Activated T-cell treated with anti-CD3 and anti-CD28 coated beads for 4 hours (primary cell): ENCODE measurements at places on chromosomes 2 and 18.

- no peak for DNase-seq
Observed at GRCh38 chr2:172962824-172963223, 112.8 kb upstream of the MAP3K20 start.

- no peak for DNase-seq
Observed at GRCh38 chr2:86142436-86143257, 36.6 kb downstream of the PTCD3 start.

- DNase-seq: no peak
Observed at GRCh38 chr2:219299372-219299760, 9.8 kb downstream of the PTPRN start.

DNA sequence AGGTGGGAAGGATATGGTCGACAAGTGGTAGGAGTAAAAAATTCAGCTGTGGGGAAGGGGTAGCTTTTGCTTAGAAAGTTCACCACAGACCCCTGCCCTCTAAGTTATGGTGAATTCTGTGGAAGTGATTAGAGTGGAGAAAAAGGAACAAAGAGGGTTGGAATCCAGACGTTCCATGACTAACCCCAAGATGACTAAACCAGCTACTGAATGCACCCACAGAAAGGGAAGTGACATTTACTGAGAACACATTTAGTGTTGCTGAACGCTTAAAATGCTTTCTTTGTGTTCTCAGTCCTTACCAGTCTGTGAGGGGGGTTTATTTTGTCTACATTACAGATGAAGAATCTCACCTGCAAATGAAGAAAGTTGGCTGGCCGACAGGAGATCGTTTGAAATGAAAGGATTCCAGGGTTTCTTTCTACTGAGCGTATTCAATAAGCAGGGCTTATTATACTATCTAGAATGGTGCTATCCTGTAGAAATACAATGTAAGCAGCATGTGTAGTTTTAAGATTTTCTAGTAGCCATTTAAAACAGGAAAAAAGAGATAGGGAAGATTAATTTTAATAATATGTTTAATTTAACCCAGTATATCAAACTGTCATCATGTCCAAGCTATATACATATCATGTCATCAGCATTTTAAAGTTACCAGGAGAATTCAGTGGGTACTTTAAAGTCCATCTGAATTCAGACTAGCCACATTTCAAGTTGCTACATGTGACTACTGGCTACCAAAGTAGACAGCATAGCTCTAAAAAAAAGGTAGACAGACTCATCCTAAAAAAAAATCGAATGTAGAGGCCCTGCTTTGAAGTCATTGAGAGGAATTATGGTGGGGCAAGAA, 60.1 kb downstream of the LIMS1 start:
- no peak for DNase-seq

DNA sequence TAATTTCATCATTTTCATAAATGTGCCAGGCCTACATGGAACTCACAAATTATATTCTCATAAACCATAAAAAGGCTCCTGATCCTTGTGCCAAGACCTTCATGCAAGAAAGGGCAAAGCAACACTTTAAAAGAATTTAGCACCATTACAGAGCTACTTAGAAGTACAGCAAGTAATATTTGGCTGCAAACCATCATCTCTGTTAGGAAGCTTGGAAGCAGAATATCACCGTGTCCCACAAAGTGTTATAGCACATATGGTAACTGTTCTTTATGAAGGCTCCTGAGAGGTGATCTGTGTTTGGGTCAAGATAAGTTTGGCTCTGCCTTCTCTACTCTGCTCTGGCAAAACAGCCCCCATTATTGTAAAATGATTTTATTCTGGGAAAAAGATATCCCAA, 59.7 kb upstream of the KCNJ3 start:
- no peak for DNase-seq
